Smooth muscle cell of bladder (primary cell): ENCODE measurements at places on chromosomes 5 and 9. TPM values are rescaled to one million over a fixed set of nuclear protein-coding genes. Genes with fewer than 3 reads are reported as not detected.

The FOCAD gene
- total RNA-seq = 71.5 and 77.1 TPM in 2 replicates

The TXNDC8 gene
- total RNA-seq = not detected in 2 replicates

The GLRA1 gene
- not detected in 2 replicates for total RNA-seq

The ENTR1 gene
- 20.3 and 31.3 TPM in 2 replicates for total RNA-seq

The OLFM1 gene
- 3.9 and 5.5 TPM in 2 replicates for total RNA-seq

The SPACA9 gene
- 3.1 and 3.3 TPM in 2 replicates for total RNA-seq

The TTC16 gene
- 0.09 and 0.14 TPM in 2 replicates for total RNA-seq

The CDH6 gene
- 40.0 and 42.6 TPM in 2 replicates for total RNA-seq

The GDA gene
- total RNA-seq = not detected in 2 replicates

The CCL27 gene
- total RNA-seq = not detected in 2 replicates

The PTGS1 gene
- total RNA-seq = 52.2 and 54.6 TPM in 2 replicates

The FOXD4L4 gene
- 0.14 and 0.18 TPM in 2 replicates for total RNA-seq

The PAEP gene
- not detected in 2 replicates for total RNA-seq

The MINAR2 gene
- under 0.01 TPM in 2 replicates for total RNA-seq

The RETREG1 gene
- total RNA-seq = 0.71 and 0.92 TPM in 2 replicates

The IL31RA gene
- total RNA-seq = 0.18 and 0.71 TPM in 2 replicates

The OR13F1 gene
- not detected in 2 replicates for total RNA-seq

The SPATA31E1 gene
- total RNA-seq = not detected in 2 replicates

The ZDHHC11 gene
- total RNA-seq = 1.00 and 1.7 TPM in 2 replicates

The FBXW2 gene
- 25.9 and 32.9 TPM in 2 replicates for total RNA-seq

The SH3TC2 gene
- total RNA-seq = 0.65 and 1.00 TPM in 2 replicates

The PCAT7 gene
- not detected in 2 replicates for total RNA-seq

The FIBCD1 gene
- total RNA-seq = 0.28 and 1.5 TPM in 2 replicates

The DDX4 gene
- not detected in 2 replicates for total RNA-seq

The UGT3A2 gene
- total RNA-seq = not detected in 2 replicates
